Right renal pelvis (tissue), 4 donors: ENCODE measurements at places on chromosomes 7 and 10.

DNA sequence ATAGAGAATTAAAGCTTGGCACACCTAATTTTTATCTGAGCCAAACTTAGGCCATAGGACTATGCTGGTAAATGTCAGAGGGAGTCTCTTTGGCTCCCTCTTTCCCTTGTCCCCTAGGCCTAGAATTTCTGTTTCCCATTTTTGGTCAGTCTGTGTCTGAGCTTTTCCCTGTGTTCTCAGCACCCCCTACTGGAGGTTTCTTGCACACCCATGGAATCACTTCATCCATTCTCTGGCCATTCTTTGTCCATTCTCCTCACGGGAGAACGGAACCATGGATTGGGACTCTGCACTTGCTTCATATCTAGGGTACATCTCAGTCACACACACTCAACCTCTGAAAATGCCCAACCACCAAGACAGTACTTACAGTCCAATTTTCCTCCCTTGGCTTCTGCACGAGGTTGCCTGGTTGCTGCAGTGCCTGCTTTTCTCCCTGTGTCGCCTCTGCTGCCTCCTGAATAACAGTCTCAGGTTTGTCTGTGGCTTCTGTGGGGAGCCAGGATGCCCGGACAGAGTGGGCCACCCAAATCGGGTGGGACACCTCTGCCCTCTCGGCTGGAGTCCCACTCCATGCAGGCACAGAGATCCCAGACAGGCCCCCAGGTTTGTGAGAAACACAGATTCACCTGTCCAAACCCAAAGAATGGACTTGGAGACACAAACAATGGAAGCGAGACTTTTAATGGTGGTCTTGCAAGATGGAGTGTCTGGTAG lies 35.1 kb upstream of the DNAH11 start:
- DNase-seq, result no peak

DNA sequence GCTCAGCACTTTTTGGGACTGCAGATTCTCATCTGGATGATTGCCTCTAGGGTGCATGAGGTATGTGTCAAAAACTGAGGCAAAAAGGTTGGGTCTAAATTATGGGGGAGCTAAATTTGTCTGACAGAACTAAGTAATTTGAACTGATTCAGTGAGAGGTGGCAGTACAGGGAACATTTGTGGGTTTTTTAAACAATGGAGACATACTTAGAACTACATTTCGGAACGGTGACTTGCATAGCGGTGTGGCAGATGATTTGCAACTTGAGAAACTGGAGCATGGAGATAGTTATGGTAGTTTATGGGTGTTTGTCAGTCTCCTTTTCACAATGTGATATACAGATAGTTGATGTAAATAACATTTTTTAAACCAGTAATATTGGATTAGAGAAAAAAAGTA lies 14.6 kb downstream of the TBC1D12 start:
- no peak for DNase-seq

DNA sequence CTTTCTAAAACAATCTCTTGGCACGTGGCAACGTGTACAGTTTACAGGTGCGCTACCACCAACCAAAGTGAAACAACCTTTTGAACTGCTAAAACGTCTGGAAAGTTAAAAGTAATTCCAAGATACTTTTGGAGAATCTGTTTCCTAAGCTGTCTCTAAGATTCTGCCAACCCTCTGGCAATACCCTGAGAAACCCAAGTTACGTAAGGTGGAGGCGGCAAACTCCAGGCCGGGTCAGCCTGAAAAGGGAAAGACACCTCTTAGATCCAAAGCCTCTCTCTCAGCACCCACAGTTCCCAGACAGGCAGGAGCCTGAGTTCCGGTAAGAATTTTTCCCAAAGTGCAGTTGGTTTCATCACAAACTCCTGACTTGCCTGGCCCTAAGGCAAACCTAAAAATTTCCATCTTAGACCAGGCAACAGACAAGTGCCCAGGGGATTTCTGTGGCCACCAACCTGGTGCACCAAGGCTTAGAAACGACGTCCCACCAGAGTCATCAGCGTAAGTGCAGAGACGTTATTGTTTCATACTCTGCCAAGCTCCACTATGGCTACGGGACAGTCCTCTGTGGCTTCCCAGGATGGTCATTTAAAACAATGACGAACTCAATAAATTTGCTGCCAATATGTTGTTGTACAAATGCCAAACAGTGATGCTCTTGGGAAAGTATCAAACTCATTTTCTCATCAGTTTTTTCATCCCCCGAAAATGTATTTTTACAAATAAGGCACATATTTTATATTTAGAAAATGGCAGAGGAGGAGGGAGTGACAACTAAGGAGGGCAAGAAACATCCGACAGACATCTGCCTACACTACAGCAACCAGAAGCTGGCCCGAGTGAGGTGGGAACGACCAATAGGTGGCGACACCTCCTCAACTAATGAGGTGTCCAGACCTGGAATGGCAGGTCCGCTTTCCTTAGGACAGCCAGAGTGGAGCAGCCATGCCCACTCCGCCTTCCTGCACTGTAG lies 205.8 kb upstream of the FRMD4A start:
- no peak for DNase-seq

DNA sequence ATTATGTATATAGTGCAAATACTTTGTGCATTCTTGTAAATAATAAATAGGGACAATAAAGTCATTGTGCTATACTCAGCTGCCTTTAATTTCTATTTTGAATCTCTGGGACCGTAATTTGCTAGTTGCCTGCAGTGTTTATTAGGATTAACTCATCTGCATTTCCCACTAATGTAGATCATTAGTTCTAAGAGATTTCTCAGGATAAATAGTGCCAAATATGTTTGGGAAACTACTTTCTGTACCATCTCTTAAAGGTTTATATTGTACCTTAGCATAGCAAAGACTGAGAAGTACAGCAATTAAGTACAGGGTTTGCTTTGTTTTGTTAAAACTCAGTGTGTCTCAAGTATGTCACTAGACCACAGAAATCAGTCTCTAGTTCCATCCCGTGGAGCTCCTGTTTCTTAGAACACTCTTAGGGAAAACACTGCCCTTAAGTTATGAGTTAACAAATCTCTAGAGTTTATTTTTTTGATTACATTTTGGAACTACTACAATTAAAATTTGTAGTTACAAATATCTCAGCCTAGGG lies 26.0 kb downstream of the ADD3 start:
- no peak for DNase-seq

GRCh38 chr10:47418966-47419365 lies 34.9 kb upstream of the ZNF488 start:
- DNase-seq, result no peak

DNA sequence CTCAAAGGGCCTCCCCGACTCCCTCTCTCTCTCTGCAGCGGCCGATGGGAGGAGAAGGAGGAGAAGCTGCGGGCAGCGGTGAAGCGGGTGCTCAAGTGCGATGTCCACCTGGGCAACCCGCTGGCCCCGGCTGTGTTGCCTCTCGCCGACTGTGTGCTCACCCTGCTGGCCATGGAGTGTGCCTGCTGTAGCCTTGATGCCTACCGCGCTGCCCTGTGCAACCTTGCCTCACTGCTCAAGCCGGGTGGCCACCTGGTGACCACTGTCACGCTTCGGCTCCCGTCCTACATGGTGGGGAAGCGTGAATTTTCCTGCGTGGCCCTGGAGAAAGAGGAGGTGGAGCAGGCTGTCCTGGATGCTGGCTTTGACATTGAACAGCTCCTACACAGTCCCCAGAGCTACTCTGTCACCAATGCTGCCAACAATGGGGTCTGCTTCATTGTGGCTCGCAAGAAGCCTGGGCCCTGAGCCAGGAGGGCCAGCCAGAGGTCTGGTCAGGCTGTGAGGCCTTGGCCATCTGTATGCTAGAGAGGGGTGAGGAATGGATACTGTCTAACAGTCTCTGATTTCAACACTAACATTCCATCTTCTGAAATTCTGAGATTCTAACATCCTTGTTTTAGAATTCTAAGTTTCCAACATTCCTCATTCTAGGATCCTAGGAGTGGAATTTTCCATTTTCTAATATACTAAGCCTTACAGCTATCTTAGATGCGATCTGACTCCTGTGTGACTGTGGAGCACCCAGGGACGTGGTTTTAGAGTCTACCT lies 3.6 kb downstream of the INMT start:
- no peak for DNase-seq

DNA sequence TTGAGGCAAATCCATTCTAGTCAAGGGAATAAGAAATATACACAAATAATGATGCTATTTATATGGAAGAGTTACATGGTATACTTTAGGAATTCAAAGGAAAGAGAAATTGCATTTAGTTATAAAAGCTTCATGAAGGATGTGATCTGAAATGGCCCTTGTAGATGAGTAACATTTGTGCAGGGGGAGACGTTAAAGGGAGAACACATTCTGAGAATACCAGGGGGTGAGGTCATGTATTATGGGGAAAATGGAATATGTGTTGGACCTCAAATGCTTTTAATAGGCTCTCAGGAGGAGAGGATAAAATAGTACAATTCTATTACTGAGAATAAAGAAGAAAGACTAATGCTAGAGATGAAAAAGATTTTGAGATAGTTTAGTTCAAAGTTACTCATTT lies 122.5 kb upstream of the NOBOX start:
- no peak for DNase-seq

- no peak for DNase-seq
These were observed 51.8 kb downstream of the RELN start for GRCh38 chr7:103937680-103938079.

- no peak for DNase-seq
These were observed 23.1 kb downstream of the TRPV5 start for GRCh38 chr7:142910481-142910880.

GRCh38 chr10:83647526-83647925 lies 491.8 kb upstream of the GHITM start:
- DNase-seq, result no peak
